COR-L47 (cell line): ENCODE measurements at places on chromosomes 2 and 18.

GRCh38 chr2:17543131-17543660 is 2.7 kb downstream of the VSNL1 start:
- no peak for DNase-seq

GRCh38 chr18:72673242-72673641 is 129.1 kb upstream of the CBLN2 start:
- no peak for DNase-seq

DNA sequence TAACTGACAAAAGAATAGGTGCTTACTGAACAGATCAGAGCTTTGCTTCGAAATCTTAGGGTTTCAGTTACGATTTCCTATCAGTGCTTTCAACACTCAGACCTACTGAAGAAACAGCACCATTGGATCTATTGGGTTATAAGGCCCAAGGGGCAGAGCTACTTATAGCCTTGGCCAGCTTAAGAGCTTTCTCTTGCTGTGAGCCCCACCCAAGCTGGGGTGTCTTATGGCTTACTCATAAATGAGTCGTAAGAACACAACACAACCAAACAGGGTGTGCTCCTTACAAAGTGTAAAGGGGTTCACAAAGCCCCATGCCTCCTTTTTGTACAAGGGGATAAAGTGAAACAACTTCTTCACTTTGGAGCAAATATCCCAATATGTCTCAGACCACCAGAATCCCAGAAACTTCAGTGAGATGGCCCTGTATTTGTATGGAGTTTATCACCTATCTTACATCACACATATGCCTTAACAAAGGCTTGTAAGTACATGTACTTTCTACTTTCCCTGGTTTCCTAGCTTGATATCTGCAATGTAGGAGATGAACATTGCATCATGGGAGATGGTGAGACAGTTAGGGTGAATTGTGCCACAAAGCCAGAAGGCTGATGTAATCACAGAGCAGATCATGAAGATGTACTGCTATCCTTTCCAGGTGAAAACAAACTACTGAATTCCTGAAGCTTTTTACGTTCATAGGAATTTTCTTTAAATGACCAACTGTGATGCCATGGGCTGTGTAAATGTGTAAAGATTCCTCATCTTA is 115.5 kb upstream of the GLI2 start:
- DNase-seq: no peak

- DNase-seq: no peak
These were observed 32.2 kb upstream of the TRIB2 start for GRCh38 chr2:12684471-12684936.

GRCh38 chr18:34959211-34959829 is 81.9 kb upstream of the MAPRE2 start:
- no peak for DNase-seq

DNA sequence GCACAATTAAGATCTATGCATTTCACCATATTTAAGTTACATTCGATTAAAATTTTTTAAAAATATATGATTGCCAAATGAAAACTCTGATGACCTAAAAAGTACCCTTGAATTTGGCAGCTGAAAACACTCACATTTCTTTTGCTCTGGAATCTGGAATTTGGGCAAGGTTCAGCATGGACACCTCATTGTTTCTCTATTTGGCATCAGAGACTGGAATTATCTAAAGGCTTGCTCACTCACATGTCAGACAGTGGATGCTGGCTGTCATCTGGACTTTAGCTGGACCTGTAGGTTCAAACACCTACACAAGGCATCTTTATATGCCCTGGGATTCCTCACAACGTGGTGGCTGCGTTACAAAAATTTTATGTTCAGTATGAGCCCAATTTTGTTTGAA is 16.1 kb downstream of the MBOAT2 start:
- DNase-seq: no peak

GRCh38 chr18:4353853-4354418 is 101.2 kb downstream of the DLGAP1 start:
- no peak for DNase-seq

GRCh38 chr2:110838657-110839384 is 106.4 kb downstream of the ACOXL start:
- no peak for DNase-seq

GRCh38 chr2:222338374-222338773 is 39.6 kb upstream of the PAX3 start:
- no peak for DNase-seq

DNA sequence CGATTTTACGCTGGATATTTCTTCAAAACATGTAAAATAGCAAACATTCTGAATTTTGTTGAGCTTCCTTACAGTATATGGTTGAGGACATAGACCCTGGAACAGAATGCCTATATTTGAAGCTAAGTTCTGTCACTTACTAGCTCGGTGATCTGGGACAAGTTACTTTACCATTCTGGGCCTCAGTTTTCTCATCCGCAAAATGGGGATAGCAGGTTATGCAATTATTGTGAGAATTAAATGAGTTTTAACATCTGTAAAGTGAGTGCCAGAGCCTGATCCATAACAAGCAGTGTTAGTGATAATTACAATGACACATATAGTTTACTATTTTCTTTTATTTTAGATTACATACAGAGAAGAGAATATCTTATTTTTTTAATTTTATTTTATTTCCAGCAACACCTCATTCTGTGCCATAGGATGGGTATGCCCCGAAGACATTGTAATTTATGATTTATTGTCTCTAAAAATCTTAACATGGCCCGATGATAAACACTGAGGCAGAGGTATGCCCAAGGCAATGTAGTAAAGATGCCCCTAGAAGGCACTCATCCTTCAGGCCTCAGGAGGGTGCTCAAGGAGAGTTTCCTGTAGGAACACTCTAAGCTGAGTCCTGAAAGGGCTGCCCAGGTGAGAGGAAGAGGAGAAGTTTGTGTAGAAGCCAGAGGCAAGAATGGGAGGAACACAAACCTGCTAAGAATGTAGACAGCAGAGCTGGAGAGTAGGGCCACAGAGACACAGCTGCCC is 250.9 kb downstream of the BCL11A start:
- DNase-seq: no peak

GRCh38 chr2:120344214-120344975 is 1.5 kb upstream of the INHBB start:
- peak; percentile 28 for DNase-seq

GRCh38 chr2:60334610-60335009 is 218.8 kb downstream of the BCL11A start:
- no peak for DNase-seq

GRCh38 chr2:208164951-208165755 is 1.8 kb upstream of the CRYGA start:
- DNase-seq: no peak

GRCh38 chr18:79955302-79956075 is 4.0 kb upstream of the SLC66A2 start:
- DNase-seq: no peak

DNA sequence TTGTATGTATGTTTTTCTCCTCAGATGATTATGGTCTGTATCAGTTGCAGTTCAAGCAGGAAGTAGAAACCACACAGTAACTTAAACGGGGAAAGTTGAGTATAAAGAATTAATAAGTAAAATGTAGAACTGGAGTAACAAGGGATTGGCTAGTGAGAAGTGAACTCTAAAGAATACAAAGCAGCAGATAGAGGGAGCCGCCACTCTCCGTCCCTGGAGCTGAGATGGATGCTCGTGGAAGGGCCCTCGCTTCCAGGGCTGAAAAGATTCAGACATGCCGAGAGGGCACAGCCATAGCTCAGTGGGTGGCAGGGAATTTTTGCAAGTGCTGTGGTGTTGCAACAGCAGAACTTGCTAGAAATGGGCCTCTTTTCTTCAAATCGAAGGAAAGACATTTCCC is 155.8 kb downstream of the COL6A3 start:
- DNase-seq: no peak

GRCh38 chr2:152743002-152743401 is 24.6 kb downstream of the ARL6IP6 start:
- DNase-seq: no peak

GRCh38 chr2:62050456-62051045 is 145.1 kb downstream of the COMMD1 start:
- no peak for DNase-seq

DNA sequence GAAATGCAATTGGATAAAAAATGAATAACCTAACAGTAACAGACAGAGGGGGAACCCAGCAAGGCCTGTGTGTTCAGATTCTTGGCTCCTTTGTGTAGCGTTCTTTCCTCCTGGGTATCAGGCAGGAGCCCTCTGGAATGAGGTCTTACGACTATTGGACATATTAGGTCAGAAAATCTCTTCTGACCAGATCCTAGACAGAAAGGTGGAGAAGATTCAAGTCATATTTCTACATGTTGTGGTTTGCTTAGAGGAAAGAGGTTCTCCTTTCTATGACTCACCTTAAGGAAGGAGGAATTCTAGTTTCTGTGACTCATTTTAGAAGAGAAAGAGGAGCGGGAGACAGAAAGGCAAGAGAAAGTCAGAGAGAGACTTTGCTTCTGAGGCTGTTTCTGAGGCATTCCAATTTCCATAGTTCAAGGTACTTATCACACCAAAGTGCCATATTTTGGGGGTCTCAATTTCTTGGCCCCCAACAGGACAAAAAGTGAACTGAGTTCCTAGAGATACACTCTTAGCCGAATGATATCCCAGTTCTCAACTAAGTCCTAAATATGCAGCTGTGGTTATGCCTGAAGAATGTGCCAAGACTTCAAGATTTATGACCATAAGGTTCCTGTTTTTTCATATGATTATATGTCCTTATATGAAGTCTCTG is 618.6 kb downstream of the ZEB2 start:
- DNase-seq: no peak

- DNase-seq: no peak
These were observed 110.1 kb downstream of the RGPD3 start for GRCh38 chr2:106358081-106358480.

DNA sequence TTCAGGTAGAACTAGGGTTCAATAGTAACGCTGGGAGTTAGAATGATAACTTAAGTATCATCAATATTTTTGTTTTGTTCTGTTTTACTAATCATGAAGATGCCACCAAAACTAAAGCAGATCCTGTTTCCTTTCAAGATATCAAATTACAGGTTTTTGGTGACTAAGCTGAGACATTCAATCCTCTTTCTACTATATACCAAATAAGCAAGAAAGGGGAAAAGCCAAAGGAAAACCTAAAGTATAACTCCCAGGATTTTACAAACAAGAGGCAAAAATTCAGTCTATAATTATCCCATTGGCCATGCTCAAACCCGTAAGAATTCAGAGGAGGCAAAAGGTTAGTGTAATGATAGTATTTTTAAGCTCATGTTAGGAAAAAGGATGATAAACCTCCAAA is 175.2 kb upstream of the CCDC150 start:
- no peak for DNase-seq

DNA sequence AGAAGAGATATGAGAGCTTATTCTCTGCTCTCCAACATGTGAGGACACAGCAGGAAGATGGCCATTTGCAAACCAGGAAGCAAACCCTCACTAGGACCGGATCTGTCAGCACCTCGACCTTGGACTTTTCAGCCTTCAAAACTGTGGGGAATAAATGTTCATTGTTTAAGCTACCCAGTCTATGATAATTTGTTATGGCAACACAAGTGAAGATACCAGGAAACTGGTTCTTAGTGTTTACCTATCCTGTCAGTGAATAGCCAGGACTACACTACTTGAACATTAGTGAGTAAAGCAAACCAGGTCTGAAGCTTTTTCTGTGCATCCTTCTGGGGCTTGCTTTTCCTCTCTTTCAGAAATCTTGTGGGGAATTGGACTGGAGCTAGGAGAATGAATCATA is 44.4 kb upstream of the BARD1 start:
- peak; percentile 27 for DNase-seq

DNA sequence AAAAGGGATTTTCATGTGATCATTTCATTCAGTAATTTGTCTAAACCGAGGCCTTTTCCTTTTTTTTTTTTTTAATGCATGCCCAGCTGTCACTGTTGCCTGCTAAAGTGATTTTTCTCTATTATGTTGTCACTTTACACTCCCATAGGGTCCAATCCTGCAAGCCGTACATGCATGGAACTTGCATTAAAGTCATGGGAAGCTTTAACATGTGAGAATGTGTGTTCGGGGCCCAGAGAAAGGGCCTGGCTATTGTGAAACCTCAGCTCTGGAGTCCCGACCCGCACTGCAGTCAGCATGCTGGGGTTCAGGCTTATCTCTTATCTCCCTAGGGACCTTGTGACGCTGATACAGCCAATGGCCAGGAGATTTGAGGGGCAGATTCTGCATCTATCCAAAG is 474.6 kb downstream of the SLC4A3 start:
- DNase-seq: no peak

- no peak for DNase-seq
These were observed 82.3 kb downstream of the TFCP2L1 start for GRCh38 chr2:121202541-121203310.

- DNase-seq: peak; percentile 55
These were observed 173.6 kb downstream of the SMAD7 start for GRCh38 chr18:48777026-48777743.

DNA sequence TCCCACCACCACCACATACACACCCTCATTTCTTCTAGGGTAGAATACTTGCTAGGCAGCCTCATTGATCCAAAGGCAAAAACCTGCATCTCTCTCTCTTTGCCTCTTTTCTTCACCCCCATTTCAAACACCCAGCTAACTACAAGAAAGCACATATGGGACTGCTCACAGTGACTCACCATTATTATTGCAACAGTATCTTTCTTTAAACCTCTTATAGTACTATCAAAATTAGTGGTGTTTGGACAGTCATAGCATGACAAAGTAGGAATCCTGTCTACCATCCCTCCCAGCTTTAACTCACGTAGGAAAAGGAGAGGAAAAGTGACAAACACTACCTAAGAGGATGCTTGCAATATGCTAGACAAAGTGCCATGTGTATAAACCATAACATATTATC is 422.5 kb upstream of the CRIM1 start:
- no peak for DNase-seq

GRCh38 chr2:11813951-11814350 is 67.5 kb downstream of the LPIN1 start:
- no peak for DNase-seq

GRCh38 chr2:173130496-173131465 is 55.1 kb downstream of the MAP3K20 start:
- no peak for DNase-seq

- DNase-seq: no peak
These were observed 159.7 kb upstream of the CDH20 start for GRCh38 chr18:61173554-61173953.

GRCh38 chr18:58761970-58762780 is 90.9 kb downstream of the MALT1 start:
- DNase-seq: no peak

GRCh38 chr2:21332993-21333625 is 209.3 kb downstream of the TDRD15 start:
- no peak for DNase-seq

GRCh38 chr18:55879331-55879730 is 291.3 kb upstream of the TCF4 start:
- DNase-seq: no peak

DNA sequence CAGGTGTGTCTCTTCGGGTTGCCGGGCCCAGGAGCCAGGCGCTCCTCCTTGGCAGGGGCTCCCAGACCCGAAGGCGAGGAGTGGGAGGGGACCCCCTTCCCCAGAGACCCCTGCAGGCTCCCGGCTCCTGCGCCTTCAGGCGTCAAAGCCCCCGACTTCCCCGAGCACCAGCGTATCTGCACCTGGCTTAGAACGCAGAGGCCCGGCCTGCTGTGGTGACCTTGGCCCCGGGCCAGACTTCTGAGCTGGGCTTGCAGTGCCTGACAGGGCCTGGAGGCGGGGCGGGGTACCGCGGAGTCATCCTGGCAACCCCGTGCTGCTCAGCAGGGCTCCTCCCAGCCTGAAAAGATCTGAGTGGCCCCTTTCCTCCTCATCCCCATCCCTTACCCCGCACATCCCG is 27.0 kb downstream of the SKA1 start:
- DNase-seq: peak; percentile 93

GRCh38 chr18:9952633-9953416 is 39.0 kb downstream of the VAPA start:
- DNase-seq: no peak

GRCh38 chr2:205792908-205793307 is 110.6 kb downstream of the NRP2 start:
- DNase-seq: no peak
